RWPE1 (cell line): ENCODE measurements at places on chromosomes 11 and 22.
A peak's percentile ranks its signal among the peaks of the same experiment; 100 is the strongest.

GRCh38 chr11:78594814-78595213 lies 20.1 kb upstream of the NARS2 start:
- no peak for DNase-seq

GRCh38 chr11:9887472-9887871 lies 223.6 kb downstream of the SWAP70 start:
- no peak for DNase-seq

DNA sequence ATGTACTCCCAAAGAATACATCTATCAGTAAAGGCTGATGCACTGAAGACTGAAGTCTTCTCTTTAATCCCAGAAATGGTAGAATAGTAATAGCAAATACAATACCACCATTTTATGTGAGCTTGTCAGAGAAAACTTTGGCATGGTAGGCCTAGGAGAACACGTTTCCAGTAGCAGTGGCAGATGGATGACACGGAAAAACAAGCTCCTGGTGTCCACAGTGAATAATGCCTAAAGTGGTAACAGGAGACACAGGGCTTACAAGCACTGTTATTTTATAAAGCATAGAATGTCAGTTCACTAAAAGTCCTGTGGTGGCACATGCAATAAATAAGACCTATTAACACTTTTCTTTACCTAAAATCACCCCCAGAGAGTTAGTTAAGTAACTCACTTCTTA lies 277.6 kb downstream of the TTC28 start:
- DNase-seq: no peak

DNA sequence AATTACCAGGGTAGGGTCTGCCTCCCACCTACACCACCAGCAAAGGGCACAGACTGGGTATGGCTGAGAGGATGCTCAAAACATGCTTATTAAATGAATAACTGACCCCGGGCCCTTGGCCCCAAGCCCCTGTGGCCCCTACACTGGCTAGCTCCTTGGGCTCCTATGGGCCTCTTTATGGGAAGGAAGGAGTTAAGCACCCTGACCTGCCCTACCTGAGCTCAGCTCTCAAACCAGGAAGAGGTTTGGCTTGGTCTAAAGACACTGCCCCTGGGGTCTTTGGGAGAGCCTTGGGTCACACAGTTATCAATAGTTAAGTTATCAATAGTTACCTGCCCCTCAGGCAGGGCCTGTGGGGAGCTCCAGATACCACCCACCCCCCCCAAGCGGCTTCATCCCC lies 1.2 kb downstream of the USH1C start:
- no peak for DNase-seq

GRCh38 chr11:116582571-116582970 lies 190.2 kb downstream of the BUD13 start:
- DNase-seq: no peak

DNA sequence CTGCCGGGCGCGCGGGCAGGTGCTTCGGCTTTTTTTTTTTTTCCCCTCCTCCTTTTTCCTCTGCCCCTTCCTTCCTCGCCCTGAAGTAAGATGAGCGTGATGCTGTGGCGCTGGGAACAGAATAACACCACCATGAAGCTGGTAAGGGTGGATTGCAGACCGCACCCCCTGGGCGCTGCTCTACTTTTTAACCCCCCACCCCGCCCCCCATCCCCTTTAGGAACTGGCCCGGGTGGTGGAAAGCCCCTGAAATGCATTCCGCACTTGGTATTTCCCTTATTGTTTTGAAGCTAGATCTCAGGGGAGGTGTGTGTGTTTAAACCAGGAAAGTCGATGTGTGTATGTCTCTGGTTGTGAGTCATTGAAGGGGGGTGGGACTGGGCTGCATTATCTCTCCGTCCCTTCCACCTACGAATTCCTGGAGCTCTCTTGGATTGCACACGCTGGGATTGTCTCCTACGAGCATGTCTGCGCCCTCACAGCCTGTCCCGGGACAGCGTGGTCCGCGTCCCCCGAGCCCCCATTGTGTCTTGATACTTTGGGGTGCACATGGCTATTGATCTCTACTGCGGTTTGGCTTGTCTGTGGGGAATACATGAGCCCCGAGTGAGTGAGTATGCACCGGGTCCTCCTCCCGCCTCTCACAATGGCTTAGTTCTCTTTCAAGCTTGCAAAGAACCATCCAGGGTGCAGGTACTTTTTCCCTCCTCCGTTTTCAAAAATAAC lies 64.9 kb downstream of the NAV2 start:
- peak; percentile 79 for DNase-seq

DNA sequence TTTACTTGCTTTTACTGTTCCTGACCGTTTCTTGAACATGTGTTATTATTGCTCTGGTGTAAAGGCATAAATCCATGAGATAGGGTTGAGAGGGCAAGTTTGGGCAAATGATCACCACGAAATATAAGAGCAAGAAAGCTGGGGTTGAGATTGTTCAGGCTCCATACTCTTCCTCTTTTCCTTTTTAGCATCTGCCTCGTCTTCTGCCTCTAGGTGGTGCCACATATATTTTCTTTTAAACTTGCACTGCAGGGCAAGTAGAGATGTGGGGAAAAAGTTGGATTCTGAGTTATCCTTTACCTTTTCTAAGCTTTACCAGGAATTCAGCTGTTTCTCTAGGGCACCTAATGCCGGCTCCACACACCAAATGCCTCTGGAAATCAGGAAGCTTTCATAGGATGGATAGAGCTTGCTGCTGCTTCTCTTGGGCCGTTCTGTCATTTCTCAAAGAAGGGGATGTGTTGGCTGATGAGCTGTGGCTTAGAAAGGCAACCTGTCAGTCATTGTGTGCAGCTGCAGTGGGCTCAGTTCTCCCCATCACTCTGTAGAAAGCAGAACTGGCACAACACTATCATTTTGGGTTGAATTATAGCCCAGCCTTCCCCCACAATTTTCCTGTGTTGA lies 98.2 kb downstream of the LDLRAD3 start:
- no peak for DNase-seq

DNA sequence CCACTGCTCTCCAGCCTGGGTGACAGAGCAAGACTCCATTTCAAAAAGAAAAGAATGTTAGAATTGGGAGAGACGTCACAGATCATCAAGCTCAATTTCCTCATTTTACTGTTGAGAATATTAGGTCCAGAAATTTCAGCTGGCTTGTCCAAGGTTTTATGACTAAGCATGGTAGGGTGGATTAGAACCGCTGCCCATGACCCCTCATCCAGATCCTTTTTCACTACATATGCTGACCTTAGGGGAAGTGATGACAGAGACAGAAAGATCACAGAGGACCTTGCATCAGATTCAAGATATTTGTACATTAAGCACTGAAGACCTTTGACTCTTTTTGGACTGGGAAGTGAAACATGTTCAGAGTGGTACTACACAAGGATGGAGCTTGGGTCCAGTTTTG lies 134.5 kb downstream of the ADAMTS15 start:
- no peak for DNase-seq

GRCh38 chr11:69105461-69106030 lies 50.2 kb upstream of the SMIM38 start:
- DNase-seq: no peak

DNA sequence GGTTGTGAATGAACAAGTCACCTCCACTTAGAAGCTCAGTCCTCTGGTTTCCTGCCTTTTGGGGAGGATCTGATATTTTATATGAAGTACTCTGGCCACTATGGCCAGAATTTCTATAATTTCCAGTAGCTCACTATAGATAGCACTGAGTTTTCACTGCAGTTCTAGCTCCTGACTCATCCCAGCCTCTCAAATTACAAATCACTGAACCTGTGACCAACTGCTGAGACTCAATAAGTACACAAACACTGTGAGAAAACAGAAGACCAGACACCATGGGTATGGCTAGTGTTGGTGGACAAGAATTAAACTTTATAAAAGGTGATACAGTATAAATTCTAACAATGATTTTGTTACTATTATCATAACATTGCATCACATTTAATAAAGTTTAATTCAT lies 47.1 kb upstream of the UCP3 start:
- DNase-seq: peak; percentile 30

DNA sequence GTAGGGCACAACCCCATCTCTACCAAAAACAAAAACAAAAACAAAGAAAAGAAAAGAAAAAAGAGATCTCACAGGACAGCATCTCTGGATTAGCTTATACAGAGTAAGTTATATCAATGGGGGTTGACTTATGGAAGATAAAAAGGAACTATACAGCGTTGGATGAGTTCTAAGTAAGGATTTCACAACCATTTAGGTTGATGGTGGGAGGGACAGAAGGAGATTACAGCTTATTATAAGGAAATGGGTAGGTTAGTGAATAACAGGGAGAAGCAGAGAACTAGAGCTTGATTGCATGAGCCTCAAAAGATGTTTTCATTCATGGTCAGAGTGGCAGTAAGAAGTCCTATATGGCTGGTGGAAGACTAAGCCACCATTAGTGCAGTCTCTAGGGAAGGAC lies 60.3 kb downstream of the CECR2 start:
- DNase-seq: no peak

- peak; percentile 64 for DNase-seq
Observed at GRCh38 chr11:28673691-28674432, 565.7 kb downstream of the METTL15 start.

DNA sequence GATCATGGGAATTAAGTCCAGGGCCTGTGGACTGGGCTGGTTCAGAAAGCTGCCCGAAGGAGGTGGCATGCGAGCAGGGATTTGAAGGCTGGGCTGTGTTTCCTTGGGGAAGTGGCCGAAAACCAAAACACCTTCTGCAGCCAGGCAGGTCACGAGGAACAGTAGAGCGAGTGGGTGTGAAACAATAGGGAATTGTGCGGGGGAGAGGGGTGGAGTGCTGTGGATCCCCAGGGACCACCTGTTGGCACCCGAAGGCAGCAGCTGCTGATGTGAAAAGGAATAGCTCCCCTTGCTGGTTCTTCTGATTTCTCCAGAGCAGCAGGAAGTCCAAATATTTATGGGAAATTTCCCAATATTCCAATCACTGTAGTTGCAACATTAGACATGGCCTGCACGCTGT lies 24.6 kb downstream of the TP53I11 start:
- no peak for DNase-seq

DNA sequence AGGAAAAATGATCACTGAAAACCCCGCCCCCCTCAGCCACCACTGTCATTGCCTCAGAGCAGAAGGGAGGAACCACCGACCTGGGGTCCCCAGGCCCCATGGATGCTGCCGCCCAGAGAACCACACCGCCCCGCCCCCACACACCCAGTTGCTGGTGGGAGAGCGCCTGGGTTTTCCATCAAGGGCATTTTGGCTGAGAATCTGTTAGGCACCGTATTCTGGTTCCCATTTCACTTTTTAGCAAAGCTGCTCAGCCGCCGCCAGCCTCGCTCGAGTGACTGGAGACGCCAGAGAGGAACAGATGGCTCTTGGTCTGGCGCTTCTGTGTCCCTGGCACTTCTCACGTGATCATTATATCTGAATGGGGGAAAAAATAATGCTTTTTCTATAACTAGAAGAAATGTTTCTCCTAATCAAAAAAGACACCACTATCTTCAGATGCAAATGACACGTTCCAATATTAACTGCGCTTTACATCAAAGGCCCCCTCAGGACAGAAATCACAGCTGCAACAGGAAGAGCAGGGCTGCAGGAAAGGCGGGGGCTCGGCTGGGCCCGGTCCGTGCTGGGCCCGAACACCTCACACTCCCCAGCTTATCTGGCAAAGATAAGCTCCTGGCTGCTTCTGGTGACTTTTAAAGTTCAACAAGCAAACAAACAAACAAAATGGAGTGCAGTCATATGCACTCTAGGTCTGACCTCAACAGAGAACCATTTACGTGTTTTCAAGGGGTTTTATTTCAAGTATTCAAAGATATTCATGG lies 149.8 kb downstream of the MPPED1 start:
- DNase-seq: no peak

GRCh38 chr11:97962758-97963157 lies 1058.0 kb upstream of the CNTN5 start:
- DNase-seq: no peak

GRCh38 chr11:87038235-87038977 lies 672 bp downstream of the TMEM135 start:
- DNase-seq: no peak

GRCh38 chr11:68997995-68998348 lies 15.1 kb downstream of the MRGPRF start:
- no peak for DNase-seq

GRCh38 chr11:60939855-60940254 lies 12.1 kb downstream of the SLC15A3 start:
- DNase-seq: no peak

GRCh38 chr11:125304876-125305275 lies 140.3 kb downstream of the PKNOX2 start:
- DNase-seq: no peak

GRCh38 chr11:10307400-10308200 lies 2.7 kb downstream of the ADM start:
- peak; percentile 83 for DNase-seq

- peak; percentile 52 for DNase-seq
Observed at GRCh38 chr22:46079861-46080821, 70.2 kb upstream of the PPARA start.

GRCh38 chr11:115325523-115325922 lies 178.7 kb downstream of the CADM1 start:
- DNase-seq: no peak

DNA sequence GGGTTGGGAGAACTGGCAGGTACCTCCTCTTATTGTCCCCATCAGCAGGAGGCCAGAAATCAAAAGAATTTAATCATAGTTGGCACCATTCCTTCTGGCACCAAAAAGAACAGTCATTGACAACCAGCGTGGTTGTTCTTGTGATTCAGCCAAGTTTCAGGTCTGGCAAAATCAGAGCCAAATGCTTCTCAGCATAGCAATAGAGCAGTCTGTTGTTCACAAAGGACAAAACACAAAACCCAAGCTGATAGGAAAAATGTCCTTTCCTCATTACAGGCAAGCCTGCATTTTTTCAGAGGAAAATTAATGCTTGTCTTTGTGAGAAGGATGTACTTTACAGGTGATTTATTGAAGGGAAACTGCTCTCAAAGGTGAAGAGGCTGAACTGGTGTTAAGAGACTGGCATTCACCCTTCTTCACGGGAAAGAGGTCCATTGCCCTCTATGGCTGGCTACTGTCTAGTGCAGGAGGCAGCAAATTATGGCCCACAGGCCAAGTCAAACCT lies 241.8 kb upstream of the ARHGAP42 start:
- DNase-seq: no peak

DNA sequence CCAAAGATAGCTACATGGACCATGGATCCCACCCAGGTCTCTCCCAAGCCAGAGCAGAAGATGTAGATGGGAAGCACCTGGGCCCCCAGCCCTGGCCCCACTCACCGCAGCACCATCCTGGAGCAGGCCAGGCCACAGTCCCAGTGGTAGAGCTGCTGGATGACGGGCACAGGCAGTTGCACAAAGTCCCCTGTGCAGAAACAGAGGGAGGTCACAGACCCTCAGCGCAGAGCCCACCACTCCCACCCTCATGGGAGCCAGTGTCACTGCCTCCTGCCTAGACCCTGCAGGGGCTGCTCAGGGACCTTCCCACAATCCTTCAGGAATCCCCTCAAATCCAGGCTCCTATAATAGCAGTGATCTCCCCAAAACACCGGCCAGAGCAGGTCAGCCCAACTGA lies 6.1 kb downstream of the GUCD1 start:
- no peak for DNase-seq

DNA sequence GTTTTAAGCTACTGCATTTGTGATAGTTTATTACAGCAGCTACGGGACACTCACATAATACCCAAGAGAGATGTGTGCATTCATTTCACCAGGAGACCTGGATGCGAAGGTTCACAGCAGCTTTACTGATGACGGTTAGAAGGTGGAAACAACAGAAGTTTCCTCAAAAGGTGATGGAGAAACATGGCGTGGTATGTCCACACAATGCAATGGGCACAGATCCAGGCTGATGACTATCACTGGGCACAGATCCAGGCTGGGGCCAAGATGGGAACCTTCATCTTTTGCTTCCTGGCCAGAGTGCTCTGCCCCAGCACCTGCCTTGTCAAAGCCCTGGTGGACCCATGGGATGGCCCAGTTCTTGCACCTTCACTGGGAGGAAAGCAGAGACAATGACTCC lies 30.6 kb upstream of the RFPL3 start:
- DNase-seq: no peak

GRCh38 chr11:61054513-61054912 lies 47.8 kb upstream of the CD5 start:
- no peak for DNase-seq
